NCI-H510A treated with DMSO at 0.1 percent for 48 hours (cell line): ENCODE measurements at places on chromosomes 1 and 21.

- DNase-seq, result no peak
Measured at GRCh38 chr21:37146320-37147235, 73.5 kb downstream of the TTC3 start.

DNA sequence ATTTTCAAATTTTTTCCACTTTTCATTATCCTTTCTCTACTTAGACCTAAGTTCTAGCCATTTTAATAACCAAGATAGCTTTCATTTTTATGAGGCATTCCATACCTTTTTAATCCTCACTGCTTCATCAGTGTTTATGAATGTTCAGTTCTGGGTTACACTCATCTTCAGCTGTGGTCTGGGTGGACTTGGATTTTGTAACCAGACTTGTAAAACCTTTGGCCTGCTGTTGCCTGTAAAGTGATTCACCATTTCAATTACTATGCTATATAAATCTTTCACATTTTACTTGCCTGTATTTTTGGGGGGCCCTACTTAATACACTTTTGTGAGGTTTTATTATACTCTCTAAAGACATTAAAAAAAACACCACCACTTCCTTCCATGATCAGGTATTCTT lies 46.2 kb downstream of the USP25 start:
- no peak for DNase-seq

DNA sequence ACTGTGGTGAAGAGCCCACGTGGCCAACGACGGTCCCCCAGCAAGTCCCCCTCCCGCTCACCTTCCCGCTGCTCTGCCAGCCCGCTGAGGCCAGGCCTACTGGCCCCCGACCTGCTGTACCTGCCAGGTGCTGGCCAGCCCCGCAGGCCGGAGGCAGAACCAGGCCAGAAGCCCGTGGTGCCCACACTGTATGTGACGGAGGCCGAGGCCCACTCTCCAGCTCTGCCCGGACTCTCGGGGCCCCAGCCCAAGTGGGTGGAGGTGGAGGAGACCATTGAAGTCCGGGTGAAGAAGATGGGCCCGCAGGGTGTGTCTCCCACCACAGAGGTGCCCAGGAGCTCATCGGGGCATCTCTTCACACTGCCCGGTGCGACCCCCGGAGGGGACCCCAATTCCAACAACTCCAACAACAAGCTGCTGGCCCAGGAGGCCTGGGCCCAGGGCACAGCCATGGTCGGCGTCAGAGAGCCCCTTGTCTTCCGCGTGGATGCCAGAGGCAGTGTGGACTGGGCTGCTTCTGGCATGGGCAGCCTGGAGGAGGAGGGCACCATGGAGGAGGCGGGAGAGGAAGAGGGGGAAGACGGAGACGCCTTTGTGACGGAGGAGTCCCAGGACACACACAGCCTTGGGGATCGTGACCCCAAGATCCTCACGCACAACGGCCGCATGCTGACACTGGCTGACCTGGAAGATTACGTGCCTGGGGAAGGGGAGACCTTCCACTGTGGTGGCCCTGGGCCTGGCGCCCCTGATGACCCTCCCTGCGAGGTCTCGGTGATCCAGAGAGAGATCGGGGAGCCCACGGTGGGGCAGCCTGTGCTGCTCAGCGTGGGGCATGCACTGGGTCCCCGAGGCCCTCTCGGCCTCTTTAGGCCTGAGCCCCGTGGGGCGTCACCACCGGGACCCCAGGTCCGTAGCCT lies 46.8 kb downstream of the TRIM11 start:
- DNase-seq, result no peak

- no peak for DNase-seq
Measured at GRCh38 chr1:20367626-20368025, 77.0 kb downstream of the VWA5B1 start.

- no peak for DNase-seq
Measured at GRCh38 chr1:209772126-209772525, 12.2 kb downstream of the C1orf74 start.

DNA sequence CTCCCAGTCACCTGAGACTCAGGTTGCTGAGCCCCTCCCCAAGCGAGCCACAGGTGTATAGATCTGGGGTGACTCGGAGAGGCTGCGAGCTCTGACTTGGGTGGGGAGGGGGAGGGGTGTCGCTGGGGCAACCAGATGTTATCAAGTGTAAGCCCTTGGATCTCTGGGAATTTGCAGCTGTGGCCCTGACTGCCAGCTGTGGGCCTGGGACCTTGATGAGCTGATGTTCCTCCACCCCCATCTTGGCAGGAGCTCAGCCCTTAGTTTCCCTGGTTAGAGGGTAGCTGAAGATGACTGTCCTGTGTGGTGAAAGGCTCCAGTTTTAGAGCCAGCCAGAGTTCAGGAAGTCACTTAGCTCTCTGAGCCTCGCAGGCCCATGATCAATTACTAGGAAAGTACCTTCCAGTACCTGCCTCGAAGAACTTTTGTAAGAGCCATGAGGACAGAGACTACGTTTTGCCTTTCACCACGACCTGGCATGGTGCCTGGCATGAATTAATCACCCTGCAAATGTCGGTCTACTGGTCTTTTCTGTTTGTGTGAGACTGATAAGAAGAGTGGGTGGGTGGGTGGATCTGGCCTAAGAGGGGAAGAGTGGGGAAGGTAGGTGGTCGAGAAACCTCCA lies 55.8 kb downstream of the YARS1 start:
- no peak for DNase-seq

DNA sequence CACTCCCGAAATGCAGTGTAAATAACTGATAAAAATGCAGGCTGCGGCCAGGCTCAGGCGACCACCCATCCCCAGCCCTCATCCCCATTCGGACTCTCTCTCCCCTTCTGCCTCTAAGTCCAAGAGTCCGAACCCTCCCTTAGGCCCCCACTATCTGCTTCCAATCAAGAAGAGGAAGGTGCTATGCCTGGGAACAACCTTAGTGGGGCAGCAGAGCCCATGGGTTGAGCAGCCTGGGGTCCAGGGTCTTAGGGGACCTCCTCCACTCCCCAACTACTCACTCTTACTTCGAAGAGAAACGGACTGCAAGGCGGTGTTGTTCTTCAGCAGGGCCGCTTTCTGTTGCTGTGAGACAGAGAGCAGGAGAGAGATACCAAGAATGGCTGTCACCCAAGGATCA lies 12.2 kb downstream of the ARHGEF2 start:
- DNase-seq, result no peak

GRCh38 chr1:76481672-76482071 lies 385.6 kb upstream of the ST6GALNAC5 start:
- DNase-seq, result no peak

DNA sequence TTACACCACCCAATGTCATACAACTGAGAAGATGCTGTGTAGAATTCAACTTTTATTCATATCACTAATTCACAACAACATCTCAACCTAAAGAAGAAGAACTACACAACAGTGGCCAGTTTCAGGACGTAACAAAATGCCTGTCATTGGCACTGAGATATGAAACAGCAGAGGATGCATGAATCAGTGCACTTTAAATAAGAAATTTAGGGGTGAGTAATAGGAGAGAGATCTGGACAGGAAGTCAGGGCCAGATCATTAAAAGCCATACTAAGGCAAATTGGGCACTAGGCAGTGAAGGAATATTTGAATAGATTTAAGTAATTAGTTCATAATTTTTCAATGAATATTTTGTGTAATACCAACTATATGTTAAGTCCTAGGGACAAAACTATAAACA lies 510.5 kb downstream of the PLPP3 start:
- no peak for DNase-seq

- DNase-seq, result no peak
Measured at GRCh38 chr1:35753626-35754260, 16.0 kb downstream of the CLSPN start.
